Cortex of kidney (tissue), 1 donor: ENCODE measurements at places on chromosomes 3 and 15.

GRCh38 chr3:138042043-138042442, 32.1 kb downstream of the CLDN18 start:
- no peak for DNase-seq

- DNase-seq, result no peak
Observed at GRCh38 chr3:23602971-23603370, 202.8 kb upstream of the UBE2E1 start.

GRCh38 chr15:47917881-47918280, 200.6 kb downstream of the SEMA6D start:
- no peak for DNase-seq

- DNase-seq, result no peak
Observed at GRCh38 chr15:76382987-76383728, 46.6 kb downstream of the ISL2 start.

- DNase-seq, result no peak
Observed at GRCh38 chr15:39365161-39365560, 215.7 kb upstream of the THBS1 start.

- DNase-seq, result no peak
Observed at GRCh38 chr3:144332868-144333267, 361.2 kb downstream of the DIPK2A start.

GRCh38 chr3:157087373-157087772, 72.6 kb downstream of the CCNL1 start:
- no peak for DNase-seq

DNA sequence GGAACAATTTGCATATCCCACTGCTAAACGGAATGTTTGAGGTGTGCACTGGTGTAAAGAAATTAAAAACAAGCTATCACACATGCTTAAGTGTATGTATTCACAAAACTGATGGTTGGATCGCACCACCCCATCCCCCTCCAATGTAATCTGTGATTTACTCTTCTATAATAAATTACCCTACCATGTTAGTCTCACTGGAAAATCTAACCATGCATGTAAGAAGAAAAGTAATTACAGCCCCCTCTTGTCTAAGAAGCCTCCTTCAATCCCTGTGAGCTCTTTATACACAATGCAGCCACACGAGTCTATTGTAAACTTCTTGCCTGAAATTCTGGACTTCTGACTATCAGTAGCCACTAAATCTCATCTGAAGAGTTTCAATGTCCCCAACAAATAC, 173.6 kb downstream of the ZBTB20 start:
- no peak for DNase-seq

GRCh38 chr3:108554913-108555571, 34.2 kb downstream of the CIP2A start:
- no peak for DNase-seq

DNA sequence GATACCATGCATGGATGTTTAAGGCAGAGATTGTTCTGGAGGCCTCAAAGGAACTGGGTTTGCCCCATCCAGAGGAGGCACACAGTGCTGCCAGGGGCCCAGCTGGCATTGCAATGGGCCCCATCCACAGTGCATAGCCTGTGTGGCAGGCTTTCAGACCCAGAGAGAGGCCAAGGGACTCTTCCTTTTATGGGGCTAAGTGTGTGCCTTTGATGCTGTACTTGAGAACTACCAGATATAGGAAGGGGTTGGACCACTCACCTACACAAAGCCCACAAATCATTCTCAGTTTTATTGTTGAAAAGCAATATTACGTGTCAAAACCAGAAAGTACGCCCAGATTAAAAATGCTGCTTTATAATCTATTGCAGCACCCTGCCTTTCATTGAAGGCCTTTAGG, 134.9 kb downstream of the EPHB1 start:
- DNase-seq, result no peak

GRCh38 chr3:46715507-46716175, 2.0 kb downstream of the PRSS50 start:
- DNase-seq, result no peak

- DNase-seq, result no peak
Observed at GRCh38 chr3:76099956-76100355, 314.6 kb upstream of the ZNF717 start.

DNA sequence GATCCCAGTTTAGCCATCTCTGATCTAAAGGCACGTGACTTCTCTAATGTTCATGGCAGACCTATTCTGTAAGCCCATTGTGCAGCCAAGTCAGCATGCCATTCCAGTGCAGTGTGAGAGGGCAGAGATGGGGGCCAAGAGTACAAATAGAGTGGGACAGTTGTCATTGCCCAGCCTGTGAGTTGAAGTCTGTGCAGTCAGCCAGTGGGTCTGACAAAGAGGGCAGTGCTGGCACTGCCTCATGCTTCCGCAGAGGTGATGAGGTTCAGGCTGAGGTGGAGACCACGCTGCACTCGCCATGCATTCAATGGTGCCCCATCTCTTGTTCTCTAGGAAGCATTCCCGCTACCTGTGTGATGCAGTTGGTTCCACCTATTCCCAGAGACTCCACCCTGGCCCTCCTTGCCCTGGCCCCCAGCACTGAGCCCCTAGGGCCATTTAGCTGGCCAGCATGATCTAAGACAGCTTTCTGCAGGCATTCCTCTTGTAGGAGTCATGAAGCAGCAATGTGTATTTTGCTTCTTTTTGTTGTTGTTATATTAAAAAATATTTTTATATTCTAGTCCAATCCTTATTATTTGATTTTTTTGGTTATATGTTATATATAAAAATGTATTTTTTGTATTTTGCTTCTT, 3.7 kb downstream of the MRAS start:
- DNase-seq, result no peak

DNA sequence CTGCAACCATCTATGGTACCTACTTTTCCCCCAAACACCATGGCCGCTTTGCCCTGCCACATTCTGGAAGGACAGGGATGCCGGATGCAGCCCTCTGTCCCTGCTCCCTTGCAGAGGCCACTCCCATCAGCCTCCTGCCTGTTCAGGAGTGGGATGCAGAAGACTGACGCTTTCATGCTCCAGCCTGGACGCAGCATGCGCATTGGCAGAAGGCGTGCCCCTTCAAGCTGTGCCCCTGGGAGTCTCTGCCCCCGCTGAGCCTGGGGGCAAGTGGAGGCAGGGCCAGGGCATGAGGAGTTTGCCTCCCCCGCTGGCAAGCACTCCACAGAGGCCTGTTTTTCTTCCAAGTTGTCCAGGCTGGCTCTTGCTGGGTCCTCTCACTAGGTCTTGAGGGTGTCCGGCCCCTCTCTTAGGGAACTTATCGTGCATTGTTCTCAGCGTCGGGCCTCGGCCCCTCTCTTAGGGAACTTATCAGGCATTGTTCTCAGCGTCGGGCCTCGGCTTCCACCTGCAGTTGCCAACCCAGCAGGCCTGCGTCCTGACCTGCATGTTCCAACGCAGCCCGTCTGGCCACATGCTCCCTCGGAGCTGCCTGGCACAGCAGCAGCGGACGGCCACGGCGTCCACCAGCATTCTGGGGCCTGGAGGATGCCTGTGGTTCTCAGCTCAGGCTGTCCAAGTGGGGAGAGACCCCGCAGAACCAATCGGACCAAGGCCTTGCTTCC, 14.6 kb upstream of the SNRPA1 start:
- DNase-seq, result no peak

GRCh38 chr15:87874896-87875711, 381.4 kb downstream of the NTRK3 start:
- DNase-seq, result no peak
